ENCODE measurements at places on chromosomes 12 and 14. TPM values are rescaled to one million over a fixed set of nuclear protein-coding genes. Genes with fewer than 3 reads are reported as not detected.

Gene IGF1
- total RNA-seq, result 1.5 TPM

Gene ITPK1
- total RNA-seq, result 22.1 TPM

Gene IFNG-AS1
- total RNA-seq, result not detected

DNA sequence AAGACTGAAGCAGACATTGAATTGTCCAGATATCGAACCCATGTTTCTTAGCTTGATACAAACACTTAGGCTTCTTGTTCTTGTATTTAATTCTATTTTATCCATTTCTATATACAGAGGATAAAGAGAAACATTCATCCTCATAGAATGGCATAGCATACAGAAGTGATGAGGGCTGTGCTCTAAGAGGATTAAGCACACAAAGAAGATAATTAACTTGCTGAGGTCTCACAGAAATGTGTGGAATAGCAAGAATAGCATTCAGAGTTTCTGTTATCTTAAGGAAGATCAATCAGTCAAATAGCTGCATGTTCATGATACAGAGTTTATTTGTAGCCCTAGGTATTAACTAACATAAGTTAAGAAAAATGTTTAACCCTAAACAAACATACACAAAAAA lies 27.3 kb upstream of the STRAP start:
- no peak for ATAC-seq

GRCh38 chr14:104049576-104050240 lies 35.8 kb upstream of the ASPG start:
- no peak for ATAC-seq

DNA sequence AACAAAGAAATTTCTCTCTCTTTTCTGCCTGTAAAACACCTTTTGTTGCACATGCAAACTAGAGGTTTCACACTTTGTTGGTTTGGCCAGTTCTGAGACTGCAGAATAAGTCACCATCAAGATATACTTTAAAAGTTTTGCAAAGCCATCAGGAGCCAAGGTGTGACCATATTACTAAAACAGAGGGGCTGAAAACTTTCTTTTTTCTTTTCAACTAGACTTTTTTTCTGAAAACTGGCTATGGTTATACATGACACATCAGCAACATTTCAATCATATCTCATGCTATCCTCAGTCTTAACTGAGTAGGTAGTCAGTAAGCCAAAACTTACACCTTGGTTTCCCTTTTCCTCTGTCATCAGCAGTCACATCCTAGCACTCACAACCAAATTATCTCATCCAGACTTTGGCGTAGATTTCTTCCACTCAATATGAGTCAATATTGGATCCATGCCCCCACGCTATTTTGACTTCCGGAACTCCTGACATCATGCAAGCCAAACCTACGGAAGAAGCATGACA lies 4.1 kb upstream of the IFNG start:
- no peak for ATAC-seq

DNA sequence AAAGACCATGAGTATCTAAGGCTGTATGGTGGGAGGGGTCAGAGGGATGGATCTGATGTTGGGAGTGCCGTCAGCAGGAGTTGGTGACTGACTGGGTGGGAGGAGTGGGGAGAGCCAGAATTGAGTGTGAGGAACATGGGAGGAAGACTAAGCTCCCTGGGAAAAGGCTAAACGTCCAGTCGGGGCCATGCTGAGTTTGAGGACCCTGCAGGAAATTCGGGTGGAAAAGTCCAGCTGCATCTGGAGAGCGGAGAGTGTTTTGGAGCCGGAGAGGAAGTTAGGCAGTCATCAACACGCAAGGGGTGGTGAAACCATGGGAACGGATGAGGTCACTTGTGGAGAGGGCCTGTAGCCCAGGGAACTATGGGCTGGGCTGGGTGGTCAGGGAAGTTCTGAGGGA lies 60.9 kb downstream of the ELK3 start:
- ATAC-seq, result peak; percentile 51

- ATAC-seq, result peak; percentile 83
These were observed 75.1 kb downstream of the DCAF5 start for GRCh38 chr14:69077841-69078240.

- no peak for ATAC-seq
These were observed 101.1 kb downstream of the C12orf75 start for GRCh38 chr12:105431537-105432100.

All from esophagus mucosa (tissue), 1 donor.